Lung (tissue), 17 donors: ENCODE measurements at places on chromosomes 6 and 20.

- H3K27ac ChIP-seq: no peak overlapping the region
- H3K36me3 ChIP-seq: no peaks in the 10 kb centered on the region
- no peaks in the 10 kb centered on the region for H3K27me3 ChIP-seq
- no peak overlapping the region for H3K4me3 ChIP-seq
- no peaks in the 10 kb centered on the region for H3K4me1 ChIP-seq
- DNase-seq: peak; percentile 23
Observed at GRCh38 chr20:54355631-54356280, 119.6 kb upstream of the DOK5 start.

DNA sequence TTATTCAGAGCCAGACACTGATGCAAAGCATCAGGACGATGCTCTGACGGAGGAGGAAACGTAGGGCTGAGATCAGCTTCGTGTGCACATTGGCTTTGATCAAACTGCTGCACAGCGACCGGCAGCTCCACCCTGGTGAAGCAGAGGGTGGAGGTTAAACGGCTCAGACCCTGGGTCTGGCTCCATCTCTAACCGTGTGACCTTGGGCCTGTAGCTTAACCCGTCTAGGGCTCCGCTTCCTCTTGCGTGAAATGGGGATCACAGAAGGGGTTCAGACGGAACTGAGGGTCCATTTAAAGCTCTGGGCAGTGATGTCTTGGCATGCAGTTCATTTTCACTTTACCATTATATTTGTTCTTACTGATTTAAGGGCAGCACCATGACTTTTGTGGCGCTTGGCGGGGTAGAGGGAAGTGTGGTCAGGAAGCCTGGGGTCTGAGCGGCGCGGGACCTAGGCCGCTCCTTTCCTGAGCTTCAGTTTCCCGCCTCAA lies 644 bp downstream of the RBL1 start:
- H3K36me3 ChIP-seq: no peaks in the 10 kb centered on the region
- DNase-seq: no peak
- H3K27ac ChIP-seq: peak overlapping the region; percentile 39
- no peaks in the 10 kb centered on the region for H3K27me3 ChIP-seq

DNA sequence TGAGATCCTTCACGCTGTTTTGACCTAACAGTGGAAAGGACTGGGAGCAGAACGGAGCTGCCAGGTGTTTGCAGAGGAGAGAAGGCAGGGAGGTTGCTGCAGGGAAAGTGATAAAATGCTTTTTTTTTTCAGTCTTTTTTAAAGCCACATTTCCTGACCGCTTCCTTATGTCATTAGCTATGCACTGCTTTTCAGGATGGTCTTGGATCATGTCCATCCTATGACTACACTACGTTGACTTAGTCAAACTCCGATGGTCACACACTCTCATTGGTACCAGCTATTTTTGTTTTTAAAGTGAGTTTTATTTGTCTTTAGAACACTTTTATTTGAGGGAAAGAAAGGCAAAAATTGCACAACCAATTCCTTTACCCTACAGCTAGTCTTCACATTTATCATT lies 89.2 kb upstream of the EXOC2 start:
- H3K36me3 ChIP-seq: no peaks in the 10 kb centered on the region
- H3K27me3 ChIP-seq: no peaks in the 10 kb centered on the region
- no peak overlapping the region for H3K27ac ChIP-seq
- no peak overlapping the region for H3K4me3 ChIP-seq
- peak; percentile 43 for DNase-seq

GRCh38 chr6:119361209-119361608 lies 11.6 kb upstream of the MAN1A1 start:
- peaks cover 4% of the 10 kb centered on the region for H3K4me1 ChIP-seq
- DNase-seq: no peak
- H3K36me3 ChIP-seq: no peaks in the 10 kb centered on the region
- no peaks in the 10 kb centered on the region for H3K27me3 ChIP-seq
- H3K4me3 ChIP-seq: no peak overlapping the region

DNA sequence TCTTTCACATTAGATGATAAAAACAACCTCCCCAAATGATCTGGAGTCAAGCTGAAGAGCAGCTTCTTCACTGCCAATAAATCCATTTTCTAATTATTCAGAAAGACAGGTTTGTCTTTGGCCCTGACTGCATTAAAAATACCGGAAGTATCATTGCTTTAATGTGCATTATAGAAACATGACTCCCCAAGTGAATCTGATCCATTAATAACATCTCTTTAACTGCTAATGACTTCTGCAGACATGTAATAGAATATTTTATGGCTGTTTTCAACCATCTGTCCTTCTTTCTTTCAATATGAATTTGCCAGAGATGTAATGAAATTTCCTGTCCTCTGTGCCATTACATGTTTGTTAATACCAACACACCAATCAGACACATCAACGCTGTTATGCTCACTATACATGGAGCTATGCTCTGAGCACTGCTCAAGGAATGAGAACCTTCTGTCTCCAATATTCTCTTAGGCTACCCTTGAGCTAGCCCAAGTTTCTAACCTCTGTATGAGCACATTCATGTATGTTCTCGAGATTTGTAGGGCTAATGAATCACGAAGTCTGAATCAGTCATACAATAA lies 87.8 kb downstream of the LYRM4 start:
- no peaks in the 10 kb centered on the region for H3K4me1 ChIP-seq
- H3K4me3 ChIP-seq: no peak overlapping the region
- no peak overlapping the region for H3K27ac ChIP-seq
- no peaks in the 10 kb centered on the region for H3K36me3 ChIP-seq

- H3K36me3 ChIP-seq: no peaks in the 10 kb centered on the region
- H3K27ac ChIP-seq: no peak overlapping the region
- no peak overlapping the region for H3K4me3 ChIP-seq
- DNase-seq: no peak
- H3K4me1 ChIP-seq: no peaks in the 10 kb centered on the region
Observed at GRCh38 chr6:148332088-148332487, 10.6 kb upstream of the SASH1 start.

DNA sequence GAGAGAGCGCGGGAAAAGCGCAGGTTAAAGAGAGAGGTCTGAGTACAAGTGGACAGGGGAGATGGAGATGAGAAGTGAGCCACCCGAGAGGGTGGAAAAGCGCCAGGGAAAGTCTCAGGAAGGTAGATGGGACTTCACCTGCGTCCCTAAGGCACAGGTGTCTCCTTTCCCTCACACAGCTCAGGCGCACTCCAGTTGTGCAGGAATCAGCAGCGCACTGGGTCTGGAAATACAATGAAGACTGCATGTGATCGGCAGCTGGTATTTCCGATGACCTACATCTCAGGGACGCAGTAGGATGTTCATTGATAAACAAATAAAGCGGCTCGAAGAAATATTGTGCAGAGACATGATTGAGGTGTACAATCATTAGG lies 432 bp upstream of the KHDRBS2 start:
- H3K27ac ChIP-seq: peak overlapping the region; percentile 53
- no peaks in the 10 kb centered on the region for H3K4me1 ChIP-seq
- H3K36me3 ChIP-seq: no peaks in the 10 kb centered on the region

GRCh38 chr6:17423026-17423425 lies 29.6 kb downstream of the CAP2 start:
- no peaks in the 10 kb centered on the region for H3K36me3 ChIP-seq
- no peaks in the 10 kb centered on the region for H3K27me3 ChIP-seq
- H3K4me1 ChIP-seq: peaks cover 3% of the 10 kb centered on the region
- H3K4me3 ChIP-seq: no peak overlapping the region
- no peak overlapping the region for H3K27ac ChIP-seq
